Activated T-cell treated with anti-CD3 and anti-CD28 coated beads for 1 hour (primary cell): ENCODE measurements at places on chromosomes 6 and 20.

- no peak for DNase-seq
Measured at GRCh38 chr6:56802584-56802983, 152.3 kb upstream of the BEND6 start.

GRCh38 chr6:5732496-5732895 lies 274.2 kb downstream of the NRN1 start:
- no peak for DNase-seq

DNA sequence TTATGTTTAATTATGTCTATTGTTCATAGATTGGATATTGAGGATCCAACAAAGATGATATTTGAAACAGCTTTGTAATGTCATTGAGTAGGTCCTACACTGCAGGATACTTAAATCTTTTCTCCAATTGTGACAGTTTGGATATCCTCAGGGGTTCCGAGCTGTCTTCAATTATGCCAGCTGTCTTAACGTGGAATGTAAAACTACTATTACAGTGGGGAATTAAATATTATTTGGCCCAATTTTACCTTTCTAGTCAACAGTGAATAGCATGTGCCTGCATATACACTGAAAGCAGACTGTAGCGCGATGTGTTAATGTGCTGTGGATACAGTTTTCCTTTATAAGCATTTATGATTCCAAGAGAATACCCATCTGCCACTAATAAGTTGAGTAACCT lies 156.9 kb downstream of the GRIK2 start:
- no peak for DNase-seq

- no peak for DNase-seq
Measured at GRCh38 chr20:20399531-20400500, 31.9 kb downstream of the INSM1 start.

DNA sequence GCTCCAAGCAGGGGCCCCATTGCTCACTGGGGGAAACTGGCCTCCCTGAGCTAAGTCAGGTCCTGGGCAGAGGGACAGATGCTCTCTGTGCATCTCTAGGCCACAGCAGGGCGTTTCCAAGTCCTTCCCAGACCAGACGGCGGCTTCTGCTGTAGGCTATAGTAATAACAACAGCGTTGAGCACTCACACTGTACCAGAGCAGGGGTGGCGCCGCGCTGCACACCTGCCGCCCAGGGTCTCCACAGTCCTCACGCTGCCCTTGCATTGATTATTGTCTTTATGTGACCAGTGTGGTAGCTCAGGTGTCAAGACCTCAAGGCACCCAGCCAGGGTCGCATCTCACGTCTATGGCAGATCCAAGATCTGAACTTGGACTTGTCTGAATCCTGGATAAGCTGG lies 14.9 kb upstream of the CCN5 start:
- DNase-seq = no peak

- DNase-seq = no peak
Measured at GRCh38 chr20:10366898-10367692, 66.9 kb downstream of the MKKS start.

DNA sequence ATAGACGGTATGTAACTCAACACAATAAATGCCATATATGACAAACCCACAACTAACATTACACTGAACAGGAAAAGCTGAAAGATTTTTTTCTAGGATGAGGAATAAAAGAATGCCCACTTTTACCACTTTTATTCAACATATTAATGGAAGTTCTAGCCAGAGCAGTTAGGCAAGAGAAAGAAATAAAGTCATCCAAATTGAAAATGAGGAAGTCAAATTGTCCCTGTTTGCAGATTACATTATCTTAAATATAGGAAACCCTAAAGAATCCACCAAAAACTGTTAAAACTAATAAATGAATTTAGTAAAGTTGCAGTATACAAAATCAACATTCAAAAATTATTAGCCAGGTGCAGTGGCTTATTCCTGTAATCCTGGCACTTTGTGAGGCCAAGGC lies 24.6 kb upstream of the ADGB start:
- DNase-seq = no peak

DNA sequence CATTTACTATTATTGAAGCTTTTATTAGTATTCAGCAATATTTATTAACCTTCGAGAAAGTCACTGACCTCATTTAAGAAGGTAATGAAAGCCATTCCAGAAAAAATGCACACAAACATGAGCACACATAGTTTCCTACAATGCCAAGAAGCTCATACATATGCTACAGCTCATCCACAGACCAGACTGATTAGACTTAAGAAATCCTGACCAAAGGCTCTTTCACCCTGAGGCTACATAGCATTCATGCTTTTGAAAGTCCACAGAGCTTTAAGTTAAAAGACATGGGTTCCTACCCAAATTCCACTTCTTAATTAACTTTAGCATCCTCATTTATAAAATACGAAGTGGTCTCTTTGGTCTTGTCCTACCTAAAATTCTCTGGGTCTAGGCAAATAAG lies 430.4 kb downstream of the TBC1D32 start:
- DNase-seq = no peak

- DNase-seq = no peak
Measured at GRCh38 chr6:71029555-71029954, 72.7 kb upstream of the B3GAT2 start.

- no peak for DNase-seq
Measured at GRCh38 chr6:137590684-137591083, 96.5 kb upstream of the OLIG3 start.

DNA sequence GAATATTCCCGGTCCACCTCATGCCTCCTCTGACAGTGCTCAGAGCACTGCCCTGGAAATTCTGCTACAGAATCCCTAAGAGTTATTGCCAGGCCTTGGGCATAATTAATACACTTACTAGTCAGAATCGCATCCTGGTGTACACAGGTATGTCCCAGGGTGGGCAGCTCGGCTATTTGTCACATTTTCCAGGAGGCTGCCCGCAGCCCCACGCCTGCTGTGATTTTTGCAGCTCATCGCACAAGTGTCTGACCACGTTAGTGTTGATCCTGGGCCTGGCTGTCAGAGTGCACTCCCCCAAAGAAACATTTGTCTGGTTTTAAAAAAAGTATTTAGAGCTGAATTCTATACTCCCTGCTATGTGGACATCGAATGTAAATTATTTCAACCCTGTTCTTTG lies 105.4 kb downstream of the CD83 start:
- DNase-seq = no peak

GRCh38 chr20:36465109-36466080 lies 75.9 kb upstream of the MYL9 start:
- DNase-seq = peak; percentile 20

DNA sequence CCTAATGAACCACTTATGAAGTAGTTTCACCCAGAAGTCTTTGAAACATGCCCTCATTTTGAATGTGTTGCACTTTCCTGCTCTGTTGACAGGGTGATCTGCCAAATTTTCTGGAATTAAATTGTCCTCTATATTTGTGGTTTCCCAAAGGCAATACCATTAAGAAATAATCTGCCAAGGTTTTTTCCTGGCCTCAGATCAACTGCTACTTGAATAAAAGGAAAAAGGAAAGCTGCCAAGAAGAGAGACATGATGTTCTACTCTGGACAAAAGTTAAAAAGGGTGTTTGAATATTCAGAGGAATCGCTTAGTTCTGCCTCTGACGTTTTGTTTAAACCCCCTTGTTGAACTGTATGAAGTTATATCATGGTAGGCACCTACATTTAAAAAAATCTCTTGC lies 37.4 kb upstream of the ARMH2 start:
- no peak for DNase-seq

GRCh38 chr6:106539936-106540335 lies 89.4 kb downstream of the RTN4IP1 start:
- no peak for DNase-seq

- DNase-seq = no peak
Measured at GRCh38 chr20:38065764-38066375, 32.3 kb downstream of the RPRD1B start.

GRCh38 chr6:15346315-15346714 lies 100.4 kb downstream of the JARID2 start:
- no peak for DNase-seq

DNA sequence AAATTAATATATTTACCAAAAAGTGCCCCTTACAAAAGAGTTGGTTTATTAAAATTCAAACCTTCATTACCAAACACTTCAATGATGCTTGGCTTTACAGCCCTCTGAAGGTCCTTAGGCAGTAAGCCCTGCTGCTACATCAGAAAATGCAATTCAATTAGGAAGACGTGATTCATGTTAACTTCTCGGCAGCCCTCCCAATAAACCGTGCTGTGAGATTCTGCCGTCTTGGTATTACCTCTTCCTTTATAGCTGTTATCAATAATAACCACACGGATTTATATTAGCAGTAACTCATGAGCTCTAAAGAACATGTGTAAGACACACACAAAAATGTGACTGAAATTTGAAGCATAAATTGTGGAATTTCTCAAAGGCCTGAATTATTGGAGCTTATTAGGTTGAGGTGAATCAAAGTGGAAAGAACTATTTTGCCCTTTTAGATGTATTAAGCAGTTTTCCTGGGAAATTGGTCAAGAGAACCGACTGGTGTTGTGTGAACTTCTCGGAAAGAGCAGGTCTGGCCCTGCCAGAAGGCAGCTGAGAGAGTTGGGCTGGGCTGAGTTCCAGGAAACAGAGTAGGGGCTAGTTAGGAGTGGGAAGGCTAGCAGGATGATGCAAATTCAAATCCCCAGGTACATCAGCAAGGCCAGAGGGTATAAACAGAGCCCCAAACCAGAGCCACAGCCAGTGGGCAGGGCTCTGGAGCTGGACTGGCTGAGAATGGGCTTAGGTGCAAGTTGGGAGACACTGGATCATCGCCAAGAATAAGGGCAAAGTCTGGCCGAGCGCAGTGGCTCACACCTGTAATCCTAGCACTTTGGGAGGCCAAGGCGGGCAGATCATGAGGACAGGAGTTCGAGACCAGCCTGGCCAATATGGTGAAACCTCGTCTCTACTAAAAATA lies 33.1 kb downstream of the FGD2 start:
- no peak for DNase-seq

DNA sequence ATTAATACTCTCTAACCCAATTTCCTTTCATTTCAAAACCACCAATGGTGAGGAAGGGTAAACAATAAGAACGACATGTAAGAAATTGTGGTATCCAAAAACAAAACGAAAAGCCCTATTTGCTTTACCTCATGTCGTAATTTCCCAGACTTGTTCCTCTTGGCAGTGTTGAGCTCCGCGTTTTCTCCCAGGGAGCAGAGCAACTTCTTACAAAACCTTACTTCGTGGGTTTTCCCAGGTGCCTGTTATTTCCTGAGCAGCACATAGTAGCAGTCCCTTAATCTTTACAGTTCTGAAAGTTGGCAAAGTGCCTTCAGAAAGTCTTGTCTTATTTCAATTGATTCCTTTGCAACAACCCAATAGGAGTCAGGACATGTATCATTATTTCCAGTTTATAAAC lies 207.9 kb upstream of the MARCKS start:
- no peak for DNase-seq

- no peak for DNase-seq
Measured at GRCh38 chr6:134466771-134467525, 149.0 kb upstream of the SGK1 start.

- no peak for DNase-seq
Measured at GRCh38 chr6:164911873-164912580, 397.4 kb downstream of the C6orf118 start.

DNA sequence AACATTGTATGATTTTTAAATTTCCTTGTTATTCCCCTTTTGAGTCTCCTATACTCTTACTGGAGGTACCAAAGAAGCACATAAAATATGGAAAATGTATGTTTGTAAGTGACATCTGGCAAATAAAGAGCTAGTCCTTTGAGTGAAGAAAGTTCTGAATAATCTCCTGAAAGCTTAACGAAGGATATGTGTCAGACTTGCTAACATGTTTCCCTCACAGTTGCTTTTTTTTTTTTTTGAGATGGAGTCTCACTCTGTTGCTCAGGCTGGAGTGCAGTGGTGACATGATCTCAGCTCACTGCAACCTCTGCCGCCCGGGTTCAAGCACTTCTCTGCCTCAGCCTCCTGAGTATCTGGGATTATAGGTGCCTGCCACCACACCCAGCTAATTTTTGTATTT lies 63.6 kb downstream of the STK4 start:
- no peak for DNase-seq

DNA sequence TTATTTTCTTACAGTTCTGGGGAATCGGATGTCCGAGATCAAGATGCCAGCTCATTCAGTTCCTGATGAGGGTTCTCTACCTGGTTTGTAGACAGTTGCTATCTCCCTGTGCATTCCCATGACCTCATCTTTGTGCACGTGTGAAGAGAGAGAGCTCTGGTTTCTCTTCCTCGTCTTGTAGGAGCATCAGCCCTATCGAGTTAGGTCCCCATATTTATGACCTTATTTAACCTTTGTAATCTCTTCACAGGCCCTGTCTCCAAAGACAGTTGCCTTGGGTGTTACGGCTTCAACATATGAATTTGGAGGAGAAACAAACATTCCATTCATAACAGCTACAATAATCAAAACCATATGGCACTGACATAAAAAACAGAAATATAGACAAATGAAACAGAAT lies 455.3 kb downstream of the HACE1 start:
- DNase-seq = no peak

GRCh38 chr6:67880939-67881705 lies 754.0 kb upstream of the ADGRB3 start:
- no peak for DNase-seq

GRCh38 chr6:137550535-137550934 lies 56.3 kb upstream of the OLIG3 start:
- DNase-seq = no peak

DNA sequence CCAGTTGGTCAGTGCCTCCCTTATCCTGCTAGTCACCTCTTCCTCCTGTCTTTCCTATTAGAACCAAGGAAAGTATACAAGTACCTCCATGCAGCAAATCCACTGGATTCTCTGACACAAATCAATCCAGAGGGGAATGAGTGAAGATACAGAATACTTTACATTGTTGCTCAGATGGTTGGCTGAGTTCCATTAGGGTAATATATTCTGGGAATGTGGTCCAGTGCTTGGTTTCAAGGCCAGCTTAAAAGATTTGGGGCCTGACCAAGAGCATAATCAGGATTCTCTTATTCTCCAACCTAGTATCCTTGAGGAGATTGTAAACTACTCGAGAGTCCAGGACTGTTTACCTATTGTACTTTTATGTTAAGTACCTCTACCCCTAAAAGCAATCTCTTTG lies 23.0 kb downstream of the CARMIL1 start:
- DNase-seq = no peak

DNA sequence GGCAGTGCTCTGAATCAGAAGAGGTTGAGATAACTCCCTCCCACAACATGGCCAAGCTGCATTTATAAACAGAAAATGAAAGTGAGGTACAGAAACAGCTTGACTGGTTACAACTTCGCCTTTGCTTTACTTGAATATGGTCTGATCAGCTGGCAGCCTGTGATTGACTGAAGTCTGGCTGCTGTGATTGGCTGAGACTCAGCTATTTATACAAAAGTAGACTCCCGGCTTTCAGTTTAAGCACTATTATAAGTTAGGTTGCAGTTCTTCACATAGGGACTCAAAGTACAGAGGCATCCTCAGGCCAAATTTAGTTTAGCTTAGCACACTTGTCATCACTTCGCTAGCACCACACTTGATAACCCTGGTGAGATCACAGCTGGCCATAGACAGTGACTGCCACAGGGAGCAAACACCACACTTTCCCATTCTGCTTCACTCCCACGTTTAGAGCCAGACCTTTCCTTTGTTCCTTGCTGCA lies 362.6 kb downstream of the EPM2A start:
- DNase-seq = no peak

GRCh38 chr6:100518588-100518987 lies 53.9 kb upstream of the SIM1 start:
- no peak for DNase-seq

- no peak for DNase-seq
Measured at GRCh38 chr6:140027219-140027618, 652.8 kb upstream of the CITED2 start.
